ENCODE measurements at places on chromosomes 6 and 20.

DNA sequence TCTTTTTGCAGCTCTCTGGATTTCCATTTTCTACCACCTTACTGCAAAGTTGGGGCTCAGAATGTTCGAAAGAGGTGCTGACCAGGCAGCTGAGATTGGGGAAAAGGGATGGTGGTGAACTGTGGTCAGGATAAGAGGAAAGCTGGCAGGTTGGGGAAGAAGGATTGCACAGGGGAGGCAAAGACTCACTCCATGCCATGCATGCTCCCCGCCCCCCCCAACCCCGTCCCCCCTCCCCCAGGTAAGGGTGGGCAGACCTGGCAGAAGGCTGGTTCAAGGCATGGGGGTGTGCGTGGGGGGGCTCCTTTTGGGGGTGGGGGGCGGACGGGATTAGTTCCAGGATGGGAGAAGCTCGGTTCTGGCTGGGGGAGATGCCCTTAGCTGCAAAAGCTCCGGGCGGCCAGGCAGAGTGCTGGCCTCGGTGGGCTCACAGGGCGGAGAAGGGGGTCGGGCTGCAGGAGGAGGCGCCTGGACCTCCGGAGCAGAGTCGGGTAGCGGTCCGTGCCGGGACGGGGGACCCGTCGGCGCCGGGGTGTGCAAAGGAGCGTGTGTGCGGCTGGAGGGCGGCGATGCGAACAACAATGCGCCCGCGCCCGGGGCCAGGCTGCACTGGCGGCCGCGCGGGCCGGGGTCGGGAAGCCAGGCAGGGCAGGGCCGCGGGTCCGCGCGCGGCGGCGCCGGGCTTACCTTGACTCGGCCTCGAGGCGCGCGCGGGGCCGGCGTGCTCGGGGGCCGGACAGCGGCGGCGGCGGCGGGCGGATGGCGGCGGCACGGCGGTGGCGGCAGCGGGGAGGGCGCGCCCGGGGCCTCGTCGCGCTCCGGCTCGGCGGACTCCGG lies 880 bp downstream of the ADNP start:
- no peak for DNase-seq

GRCh38 chr20:32391003-32391402 lies 32.9 kb downstream of the ASXL1 start:
- DNase-seq = no peak

- peak; percentile 3 for DNase-seq
Measured at GRCh38 chr20:37803438-37804307, 99.3 kb upstream of the VSTM2L start.

GRCh38 chr6:107936162-107936909 lies 21.7 kb downstream of the SEC63 start:
- DNase-seq = no peak

GRCh38 chr20:13017883-13018535 lies 9.2 kb downstream of the SPTLC3 start:
- DNase-seq = no peak

- peak; percentile 89 for DNase-seq
Measured at GRCh38 chr6:127182501-127182900, 64.0 kb downstream of the RSPO3 start.

Measured in fibroblast of skin of right quadriceps (primary cell).